SK-N-SH treated with all-trans-retinoic acid at 6 μM for 48 hours (cell line): ENCODE measurements at places on chromosomes 3 and 15.

DNA sequence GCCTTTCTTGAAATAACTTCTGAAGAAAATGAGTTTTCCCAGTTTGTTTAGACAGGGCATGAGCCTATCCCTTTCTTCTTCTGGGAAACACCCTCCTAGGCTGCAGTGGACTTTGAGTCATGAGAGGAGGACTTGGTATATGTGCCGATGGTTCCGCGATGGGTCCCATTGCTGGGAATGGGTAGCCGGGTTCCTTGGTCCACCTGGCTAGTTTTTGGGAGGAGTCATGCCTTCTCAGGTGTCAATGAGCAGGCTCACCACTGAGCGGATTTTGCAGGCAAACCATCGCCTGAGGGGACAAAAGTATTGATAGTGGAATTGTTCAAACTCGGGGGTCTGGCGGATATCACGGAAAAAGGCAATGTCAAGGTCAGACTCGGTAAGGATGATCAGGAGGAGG is 46.8 kb downstream of the WDR76 start:
- ATAC-seq, result no peak

DNA sequence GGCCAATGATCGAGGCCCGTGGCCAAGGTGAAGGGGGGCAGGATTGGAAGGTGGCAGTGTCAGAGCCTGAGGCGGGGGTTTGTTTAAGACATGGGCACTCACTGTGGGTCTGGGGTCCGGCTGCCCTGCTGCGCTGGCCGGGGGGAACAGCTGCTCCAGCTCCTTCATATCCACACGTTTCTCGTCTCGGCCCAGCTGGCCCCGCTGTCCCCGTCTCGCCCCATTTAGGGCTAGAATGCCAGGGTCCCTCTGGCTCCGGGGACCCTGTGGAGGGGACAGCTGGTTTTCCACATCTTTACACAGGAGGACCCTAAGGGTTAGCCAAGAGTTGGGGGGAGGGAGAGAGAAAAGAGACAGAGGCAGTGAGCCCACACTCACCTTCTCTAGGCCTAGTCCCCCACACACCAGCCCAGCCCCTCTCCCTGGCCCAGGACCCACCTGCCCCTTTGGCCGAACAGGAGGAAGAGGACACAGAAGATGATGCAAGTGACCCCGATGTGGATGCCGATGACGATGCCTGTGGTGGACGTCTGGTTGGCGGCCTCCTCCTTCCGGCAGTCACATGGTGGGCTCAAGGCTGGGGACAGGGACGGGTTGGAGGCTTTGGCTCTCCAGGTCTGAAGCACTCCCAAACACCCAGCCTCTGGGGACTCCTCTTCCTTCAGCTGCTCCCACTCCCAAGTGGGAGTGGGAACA is 25.0 kb downstream of the RNU5B-1 start:
- ATAC-seq, result no peak

DNA sequence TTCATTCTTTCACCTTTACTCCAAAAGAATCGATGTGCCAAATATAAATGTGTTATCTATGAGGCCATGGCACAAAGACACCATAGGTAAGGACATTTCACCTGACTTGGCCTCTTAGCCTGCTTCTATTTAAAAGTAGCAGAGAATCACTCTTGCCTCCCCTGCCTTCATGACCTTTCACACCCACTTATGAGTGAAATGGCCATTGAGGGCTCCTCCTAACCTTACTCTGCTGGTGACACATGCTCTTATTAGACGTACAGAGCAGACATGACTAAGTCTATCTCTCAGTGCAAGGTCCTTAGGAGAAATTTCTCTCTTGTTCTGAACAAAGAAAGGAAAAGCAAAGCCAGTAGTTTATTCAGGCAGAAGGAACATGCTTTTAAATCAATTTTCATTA is 150.7 kb downstream of the LRTM1 start:
- ATAC-seq, result no peak

DNA sequence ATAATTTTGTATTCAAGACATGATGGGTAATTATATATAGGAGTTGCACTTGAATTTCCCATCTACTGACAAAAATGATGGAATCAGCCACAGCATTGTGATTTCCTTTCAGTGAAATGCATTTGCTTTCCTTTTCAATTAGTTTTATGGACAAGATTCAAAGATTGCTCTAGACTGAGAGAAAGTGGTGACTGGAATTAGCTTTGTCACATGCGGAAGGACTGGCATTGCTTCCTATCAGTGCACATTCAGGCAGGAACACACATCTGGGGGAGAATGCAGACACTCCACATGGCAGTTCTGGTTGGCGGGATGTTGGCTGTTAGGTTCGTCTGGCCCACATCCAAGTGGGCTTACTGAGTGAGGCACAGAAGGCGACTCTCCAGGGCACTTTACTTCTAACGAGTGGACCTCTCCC is 399.3 kb upstream of the RGMA start:
- ATAC-seq, result no peak

DNA sequence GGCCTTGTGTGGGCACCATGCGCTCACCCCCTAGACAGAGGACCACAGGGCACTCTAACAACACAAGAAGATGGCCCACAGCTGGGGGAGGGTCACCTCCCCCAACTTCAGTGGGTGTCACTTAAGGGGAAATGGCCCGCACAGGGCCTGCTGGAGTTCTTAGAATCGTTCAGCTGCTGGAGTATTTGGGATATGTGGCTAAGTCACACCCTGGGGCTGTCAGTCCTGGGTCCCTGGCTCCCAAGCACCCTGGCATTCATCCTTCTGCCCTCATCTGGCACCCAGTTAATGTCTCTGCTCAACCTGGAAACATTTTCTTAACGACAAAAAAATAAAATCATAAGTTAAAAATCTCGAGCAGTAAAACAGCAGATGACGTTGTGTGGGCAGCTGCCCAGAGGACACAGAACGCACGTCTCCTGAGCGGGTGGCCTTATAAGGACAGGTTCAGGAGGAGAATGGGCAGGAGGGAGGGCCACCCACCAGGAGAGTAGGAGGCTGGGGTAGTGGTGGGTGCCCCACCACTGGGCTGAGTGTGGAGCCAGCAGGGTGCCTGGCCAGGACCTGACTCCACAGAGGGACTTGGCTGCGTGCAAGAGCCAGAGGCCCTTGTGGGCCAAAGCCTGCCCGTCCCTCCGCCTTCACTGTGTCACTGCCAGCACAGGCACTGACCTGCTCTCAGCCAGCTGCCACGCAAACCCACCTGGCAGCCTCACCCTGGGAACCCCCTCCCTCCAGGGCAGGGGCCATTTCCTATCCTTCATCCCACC is 11.5 kb downstream of the KBTBD13 start:
- no peak for ATAC-seq

DNA sequence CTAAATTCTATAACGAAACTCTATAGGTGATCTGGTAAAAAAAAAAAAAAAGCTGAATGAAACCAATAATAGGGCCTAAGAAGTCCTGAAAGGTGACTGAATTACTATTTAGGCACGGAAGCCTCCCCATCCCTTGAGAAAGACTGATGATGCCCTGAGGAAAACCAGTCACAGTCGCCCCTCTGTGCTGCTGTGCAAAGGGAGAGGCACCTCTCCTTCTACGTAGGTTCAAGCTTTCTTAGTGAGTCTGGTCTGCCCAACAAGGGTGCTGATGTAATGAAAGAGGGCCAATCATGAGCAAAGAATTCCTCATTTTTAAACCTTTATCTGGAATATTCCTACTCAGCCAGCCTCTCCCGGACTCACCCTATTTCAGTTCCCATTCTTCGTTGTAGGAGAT is 11.9 kb downstream of the NPHP3 start:
- ATAC-seq, result no peak

DNA sequence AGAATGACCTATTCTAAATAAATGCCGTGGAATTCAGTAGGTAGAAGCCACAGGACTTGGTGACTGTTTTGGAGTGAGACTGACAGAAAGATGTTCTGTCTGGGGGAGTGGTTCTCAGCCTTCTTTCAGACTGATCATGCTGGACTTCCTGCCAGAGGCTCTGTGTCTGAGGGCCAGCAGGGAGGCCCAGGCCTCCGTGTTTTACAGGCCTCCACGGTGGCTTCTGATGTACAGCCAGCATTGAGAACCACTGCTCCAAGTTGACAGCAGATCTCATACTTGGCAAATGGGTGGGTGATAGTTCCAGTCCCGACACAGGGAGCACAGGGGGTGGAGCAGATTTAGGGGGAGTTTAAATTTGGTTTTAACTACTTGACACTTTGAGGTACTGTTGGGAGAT is 6.7 kb upstream of the PIGZ start:
- no peak for ATAC-seq

- peak; percentile 38; the same call in 2 of the 3 replicates for ATAC-seq
Observed at GRCh38 chr3:122941228-122942206, 86.0 kb downstream of the SEMA5B start.

DNA sequence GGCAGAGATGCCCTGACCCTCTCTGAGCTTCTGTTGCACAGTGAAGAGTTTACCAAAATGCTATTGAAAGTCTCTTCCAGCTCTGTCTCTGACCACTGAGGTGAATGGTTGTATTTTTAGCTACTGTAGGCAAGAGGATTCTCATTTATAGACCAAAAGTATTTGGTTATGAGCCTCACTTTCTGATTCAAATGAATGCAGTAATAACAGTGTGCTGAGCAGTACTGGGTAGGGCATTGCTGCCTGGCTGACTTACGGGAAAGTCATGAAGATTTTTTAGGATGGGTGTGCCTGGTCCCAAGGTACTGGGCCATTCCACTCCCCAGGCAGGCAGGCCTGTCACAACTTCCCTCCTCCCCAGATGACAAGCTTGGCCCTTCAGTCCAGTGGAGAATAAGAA is 15.5 kb downstream of the PLA1A start:
- no peak for ATAC-seq

DNA sequence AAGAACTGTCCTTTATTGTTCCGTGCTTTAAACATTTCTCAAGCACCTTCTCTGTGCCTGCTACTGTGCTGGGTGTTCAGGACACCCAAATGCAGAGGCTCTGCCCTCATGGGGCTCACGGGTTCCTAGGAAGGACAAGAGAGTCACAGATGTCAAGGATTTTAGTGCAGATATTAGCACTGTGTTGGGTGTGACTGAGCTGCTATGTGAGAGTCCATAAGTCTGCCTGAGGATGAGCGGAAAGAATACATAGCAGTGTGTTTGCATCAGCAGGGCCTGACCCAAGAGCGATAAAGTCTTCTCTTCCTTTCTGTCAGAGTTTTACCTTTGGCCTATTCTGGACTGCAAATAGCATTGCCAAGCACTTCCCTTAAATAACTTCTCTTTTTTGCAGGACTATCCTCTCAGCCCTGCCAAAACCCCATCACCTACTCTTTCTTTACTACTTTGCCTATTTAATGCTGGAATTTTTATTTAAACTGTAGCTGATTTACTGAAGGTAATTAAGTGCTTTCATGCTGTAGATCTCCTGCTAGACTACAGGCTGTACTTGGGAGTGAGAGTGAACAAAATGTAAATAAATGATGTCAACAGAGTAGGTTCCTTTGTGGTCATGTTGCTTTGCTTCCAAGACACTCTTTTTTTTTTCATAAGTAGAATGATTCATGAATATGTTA is 459.4 kb upstream of the TPRG1 start:
- ATAC-seq, result peak; percentile 55

- ATAC-seq, result no peak
Observed at GRCh38 chr3:74273091-74273490, 341.4 kb downstream of the CNTN3 start.

DNA sequence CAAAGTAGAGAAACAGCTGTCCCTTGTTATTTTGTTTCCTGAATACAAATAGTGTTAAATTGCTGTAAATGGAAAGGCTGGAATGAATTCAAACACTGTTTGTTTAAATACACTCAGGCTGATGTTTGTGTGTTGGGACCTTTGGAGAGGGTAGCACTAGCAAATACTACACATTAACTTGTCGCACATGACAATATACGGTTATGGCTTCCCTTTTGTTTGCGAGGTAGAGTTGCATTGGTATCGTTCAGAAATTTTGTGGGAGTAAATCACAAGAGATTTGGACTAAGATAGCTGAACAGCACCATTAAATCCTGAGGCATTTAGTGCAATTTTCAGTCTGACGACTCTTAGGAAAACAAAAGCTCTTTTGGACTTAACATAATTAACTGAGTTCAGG is 213.0 kb upstream of the ROBO2 start:
- no peak for ATAC-seq

DNA sequence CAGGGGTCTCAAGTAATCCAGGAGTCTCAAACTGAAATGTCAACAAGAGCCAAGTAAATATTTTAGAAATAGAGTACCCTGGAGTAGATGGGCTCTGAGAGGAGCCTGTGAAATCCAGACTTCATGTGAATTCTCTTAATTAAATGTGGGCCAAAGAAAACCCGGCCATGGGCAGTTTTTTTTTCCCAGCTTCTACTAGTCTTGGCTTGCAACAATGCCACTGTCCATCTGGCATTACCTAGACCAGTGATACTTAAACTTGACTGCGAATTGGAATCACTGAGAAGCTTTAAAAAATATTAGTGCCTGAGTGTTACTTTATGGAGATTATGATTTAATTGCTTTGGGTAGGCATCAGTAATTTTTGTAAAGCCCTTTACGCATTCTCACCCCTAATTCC is 66.4 kb upstream of the GOLGA6B start:
- no peak for ATAC-seq

DNA sequence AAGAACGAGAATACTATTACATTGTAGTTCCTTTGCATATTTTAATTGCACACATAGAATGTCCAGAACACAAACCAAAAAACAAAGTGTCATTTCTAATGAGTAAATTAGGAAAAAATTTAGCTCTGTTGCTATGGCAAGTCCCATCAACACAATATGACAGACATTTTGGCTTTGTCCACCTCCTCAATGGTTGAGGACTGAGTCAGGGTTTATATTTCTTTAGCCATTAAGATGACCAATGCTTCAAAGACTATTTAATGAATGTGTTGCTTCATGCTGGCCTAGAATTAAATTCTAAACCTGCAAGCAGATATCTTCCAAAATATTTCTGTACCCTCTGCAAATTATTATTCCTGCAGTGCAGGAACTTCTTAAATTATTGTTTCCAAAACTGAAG is 719.2 kb downstream of the NTRK3 start:
- no peak for ATAC-seq

DNA sequence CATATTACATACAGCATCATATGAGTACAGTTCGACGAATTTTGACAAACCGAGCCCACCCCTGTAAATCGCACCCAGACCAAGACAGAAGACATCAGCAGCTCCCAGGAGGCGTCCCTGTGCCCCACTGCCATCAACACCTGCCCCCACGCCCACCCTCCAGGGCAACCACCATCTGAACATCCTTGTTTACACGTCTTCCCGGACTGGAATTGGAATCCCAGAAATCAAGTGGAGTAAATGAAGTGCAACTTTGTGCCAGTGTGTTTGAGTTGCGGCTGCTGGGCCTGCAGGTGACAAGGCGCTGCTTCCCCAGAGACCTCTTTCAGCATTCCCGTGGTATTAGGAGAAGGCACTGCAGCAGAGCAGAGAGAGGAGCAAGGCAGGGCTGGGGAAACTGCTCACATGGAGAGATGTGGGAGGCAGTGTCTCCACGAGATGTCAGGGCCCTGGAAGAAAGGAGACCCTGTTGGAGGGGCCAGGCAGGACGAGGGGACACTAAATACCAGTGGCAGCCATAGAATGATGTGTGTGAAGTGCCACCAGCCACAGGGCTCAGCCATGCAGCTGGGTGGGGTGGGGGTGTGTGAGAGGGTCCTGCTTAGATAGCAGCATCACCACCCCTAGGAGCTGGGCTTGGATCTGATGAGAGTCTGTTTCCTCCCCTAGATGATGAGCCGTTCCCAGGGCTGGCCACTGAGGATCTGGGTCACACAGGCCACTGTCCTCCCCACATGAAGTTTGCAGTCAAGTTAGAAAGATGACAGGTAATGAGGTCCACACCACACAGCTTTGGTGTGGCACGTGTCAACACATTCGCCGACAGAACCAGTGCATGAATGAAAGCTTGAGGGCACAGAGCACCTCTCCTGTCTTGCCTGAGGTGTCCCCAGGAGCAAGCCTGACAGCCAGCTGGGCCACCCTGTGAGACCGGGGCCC is 33.4 kb upstream of the PCSK6 start:
- no peak for ATAC-seq
